AG08395 (cell line): ENCODE measurements at places on chromosomes 11 and 22.

DNA sequence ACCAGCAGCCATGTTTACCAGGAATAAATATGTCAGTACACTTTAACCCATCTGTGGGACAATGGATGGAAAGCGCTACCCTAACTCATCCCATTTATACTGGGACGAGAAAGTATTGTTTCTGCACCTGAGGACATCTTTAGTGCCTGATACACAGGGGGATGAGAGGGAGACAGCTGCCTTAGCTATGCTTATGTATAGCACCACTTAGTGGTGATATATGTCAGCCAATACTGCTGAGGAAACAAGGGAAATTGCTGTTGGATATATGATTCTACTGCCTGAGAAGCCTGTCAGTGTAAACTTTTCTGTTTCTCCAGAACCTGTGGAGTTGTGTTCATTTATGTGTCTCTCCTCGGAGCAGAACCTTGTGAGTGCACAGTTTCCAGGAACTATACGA lies 13.3 kb upstream of the CEP295 start:
- no peak for DNase-seq

GRCh38 chr22:27518531-27519340 lies 282.8 kb downstream of the MN1 start:
- DNase-seq: no peak

DNA sequence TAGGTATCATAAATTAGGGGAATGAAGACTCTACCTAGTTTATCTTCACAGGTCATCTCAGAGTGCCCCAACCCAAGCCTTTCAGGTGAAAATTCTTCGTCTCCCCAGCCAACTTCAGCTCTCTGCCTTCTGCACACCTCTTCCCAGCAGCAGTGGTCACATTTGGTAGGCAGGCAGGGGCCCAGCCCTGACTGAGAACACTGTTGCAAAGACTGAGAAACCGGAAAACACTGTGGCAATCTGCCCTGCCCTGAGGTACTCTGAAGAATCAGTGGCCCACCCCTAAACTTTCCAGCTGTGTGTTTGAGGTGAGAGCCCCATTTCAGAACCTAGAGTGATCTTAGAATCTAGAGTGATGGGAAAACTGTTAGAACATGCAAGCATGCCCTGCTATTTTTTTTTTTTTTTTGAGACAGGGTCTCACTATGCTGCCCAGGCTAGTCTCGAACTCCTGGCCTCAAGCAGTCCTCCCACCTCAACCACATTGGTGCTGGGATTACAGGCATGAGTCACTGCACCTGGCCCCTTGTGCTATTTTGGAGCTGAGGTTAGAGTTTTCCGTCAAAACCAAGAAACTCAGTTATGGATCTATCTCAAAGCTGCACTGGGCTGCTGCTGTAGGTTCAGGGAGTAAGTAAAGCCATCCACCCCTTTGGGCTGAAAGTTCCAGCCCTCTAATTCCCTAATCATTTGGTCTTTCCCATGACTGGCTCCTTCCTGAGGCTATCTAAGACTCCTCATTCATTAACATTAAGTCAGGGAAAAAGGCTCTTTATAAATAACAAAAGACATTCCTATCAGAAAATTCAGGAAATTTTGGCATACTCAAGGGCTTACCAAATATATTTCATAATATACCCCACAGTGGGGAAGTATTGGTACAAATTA lies 1.7 kb upstream of the LDHA start:
- DNase-seq: no peak

DNA sequence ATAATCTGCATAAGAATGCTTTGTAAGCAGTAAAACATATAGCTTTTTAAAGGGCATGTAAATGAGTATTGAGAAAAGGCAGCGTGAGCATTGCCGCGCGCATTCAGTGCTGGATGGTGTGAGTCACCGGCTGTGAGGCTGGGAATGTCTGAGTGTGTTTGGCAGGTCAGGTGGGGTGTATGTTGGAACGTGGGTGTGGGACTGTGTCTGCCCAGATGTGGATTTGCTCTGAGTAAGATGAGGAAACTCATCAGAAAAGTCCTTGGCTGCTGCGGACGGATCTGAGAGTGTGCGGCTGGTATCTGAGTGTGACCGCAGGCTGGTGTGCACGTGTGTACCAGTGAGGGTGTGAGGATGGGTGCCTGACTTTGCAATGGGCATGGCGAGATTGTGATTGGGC lies 66.2 kb upstream of the NECTIN1 start:
- peak; percentile 41 for DNase-seq

GRCh38 chr11:133817449-133817848 lies 27.9 kb downstream of the SPATA19 start:
- DNase-seq: no peak

GRCh38 chr11:1564535-1565172 lies 7.4 kb downstream of the DUSP8 start:
- peak; percentile 88 for DNase-seq

DNA sequence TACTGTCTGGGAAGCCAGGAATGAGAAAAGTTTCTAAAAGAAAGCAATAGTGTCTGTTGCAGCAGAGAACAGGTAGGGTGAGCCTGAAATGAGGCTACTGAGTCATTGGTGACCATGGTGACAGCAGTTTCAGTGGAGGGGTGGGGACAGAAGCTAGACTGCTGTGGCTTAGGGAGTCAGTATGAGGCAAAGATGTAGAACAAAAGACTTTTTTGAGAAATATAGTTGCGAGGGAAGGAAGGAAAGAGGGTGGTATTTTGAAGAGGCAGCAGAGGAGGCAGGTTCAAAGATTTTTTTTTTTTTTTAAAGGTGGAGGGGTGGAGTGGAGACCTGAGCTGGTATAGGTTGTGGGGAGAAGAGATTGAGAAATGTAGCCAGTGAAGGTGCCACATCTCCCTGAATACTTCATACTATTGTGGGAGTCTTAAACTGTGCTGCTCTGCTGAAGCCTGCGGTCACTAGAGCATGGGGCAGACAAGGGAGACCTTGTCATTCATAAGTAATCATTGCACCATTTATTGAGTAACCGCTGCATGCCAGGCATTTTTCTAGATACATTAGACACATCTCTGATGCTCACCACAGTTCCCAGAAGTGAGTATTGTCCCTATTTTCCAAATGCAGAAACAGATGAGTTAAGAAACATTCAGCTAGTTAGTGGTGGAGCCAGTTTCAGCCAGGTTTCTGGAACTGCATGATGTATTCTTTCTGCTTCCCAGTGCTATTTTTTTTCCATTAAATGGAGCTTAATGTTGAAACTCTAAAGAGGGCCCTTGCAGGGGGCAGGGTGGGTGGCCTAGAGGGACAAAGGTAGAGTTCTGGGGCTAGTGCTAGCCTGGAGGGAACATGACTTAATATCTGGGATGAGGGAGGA lies 49.9 kb downstream of the STIM1 start:
- DNase-seq: peak; percentile 84

DNA sequence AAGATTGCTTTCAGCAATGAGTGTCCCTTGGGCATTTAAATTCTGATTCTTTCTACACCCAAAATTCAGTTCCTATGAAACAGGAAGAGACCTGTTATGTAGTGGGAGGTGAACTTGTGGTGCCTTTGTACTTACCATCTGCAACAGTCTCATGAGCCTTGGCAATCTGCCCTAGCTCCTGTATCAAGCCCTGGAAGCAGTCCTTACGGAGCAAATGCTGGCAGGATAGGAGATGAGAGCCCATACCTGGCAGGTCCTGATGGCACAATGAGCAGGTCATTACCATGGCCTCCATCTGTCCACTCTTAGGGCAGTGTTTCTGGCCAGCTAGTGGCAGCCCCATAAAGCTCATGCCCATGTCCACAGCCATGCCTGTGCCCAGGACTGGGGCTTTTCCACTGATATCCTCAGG lies 10.8 kb downstream of the TRIM66 start:
- DNase-seq: no peak

GRCh38 chr11:66335531-66336233 lies 552 bp downstream of the RIN1 start:
- DNase-seq: peak; percentile 44

GRCh38 chr11:112810951-112811350 lies 150.3 kb upstream of the NCAM1 start:
- DNase-seq: no peak

GRCh38 chr11:63845303-63845702 lies 6.4 kb downstream of the MARK2 start:
- DNase-seq: peak; percentile 45

- DNase-seq: no peak
These were observed 942 bp upstream of the TSPAN18 start for GRCh38 chr11:44725757-44726282.

GRCh38 chr22:33062361-33062760 lies 4.2 kb upstream of the SYN3 start:
- DNase-seq: no peak

DNA sequence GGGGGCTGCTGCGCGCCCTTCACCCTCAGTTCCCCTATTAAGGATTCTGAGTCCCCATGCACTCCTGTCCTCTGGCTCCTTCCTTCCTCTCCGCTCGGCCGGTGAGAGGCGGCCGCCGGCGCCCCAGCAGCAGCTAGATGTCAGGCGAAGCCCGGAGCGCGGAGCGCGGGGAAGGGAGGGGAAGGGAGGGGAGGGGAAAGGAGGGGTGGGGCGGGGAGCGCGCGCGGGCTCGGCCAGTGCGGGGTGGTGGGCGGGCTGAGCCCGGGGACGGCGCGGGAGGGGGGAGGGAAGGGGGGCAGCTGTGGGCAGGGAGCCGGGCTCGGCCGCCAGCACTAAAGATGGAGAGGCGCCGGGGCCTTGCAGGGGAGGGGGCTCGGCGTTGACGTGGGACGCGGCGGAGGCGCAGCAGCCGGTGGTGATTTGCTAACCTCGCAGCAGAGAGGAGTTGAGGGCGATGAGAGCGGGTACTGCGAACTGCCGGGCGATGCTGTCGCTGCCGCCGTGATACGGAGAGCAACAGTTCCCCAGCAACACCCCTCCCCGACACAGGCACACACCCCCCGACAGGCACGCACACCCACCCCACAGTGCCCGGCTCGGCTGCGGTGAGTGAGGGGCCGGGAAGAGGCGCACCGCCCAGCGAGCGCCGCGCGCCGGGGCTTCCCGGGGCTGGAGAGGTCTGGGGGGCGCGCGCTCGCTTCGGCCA lies at the start of gene ZBTB16:
Gene ZBTB16 (plus strand): TSS at position 434 of the 706 bp plus-strand sequence. CDS start 3,590 bp downstream, outside the sequence.
- no peak for DNase-seq
